ENCODE measurements at places on chromosomes 3 and 15. TPM values are rescaled to one million over a fixed set of nuclear protein-coding genes. Genes with fewer than 3 reads are reported as not detected.

- DNase-seq, result no peak
These were observed 69.4 kb downstream of the SRGAP3 start for GRCh38 chr3:9179826-9180763.

DNA sequence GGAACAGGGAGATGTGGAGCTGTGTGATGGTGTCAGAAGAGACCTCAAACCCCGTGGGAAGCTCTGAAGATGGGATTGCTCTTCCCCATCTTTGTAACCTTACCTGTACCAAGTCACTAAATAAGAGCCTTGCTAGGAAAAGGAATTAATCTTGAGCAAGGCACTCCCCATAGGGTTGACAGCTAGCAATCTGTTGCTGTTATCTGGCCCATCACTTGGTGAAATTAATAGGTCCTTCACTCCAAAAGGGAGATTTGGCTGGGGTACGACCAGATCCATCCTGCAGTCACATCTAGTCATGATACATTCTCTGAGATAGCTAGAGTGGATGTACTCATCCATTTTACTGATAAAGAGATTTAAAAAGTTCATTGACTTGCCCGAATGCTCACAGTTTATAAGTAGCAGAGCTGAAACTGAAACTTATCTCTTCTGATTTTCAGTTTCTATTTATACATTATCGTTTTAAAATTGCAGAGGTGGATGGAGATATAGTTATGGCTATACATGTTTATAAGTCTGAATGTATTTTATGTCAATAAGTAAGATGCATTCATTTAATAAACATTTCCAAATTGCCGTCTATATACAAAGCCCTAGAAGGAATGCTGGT lies 299.1 kb upstream of the MCTP2 start:
- no peak for DNase-seq

DNA sequence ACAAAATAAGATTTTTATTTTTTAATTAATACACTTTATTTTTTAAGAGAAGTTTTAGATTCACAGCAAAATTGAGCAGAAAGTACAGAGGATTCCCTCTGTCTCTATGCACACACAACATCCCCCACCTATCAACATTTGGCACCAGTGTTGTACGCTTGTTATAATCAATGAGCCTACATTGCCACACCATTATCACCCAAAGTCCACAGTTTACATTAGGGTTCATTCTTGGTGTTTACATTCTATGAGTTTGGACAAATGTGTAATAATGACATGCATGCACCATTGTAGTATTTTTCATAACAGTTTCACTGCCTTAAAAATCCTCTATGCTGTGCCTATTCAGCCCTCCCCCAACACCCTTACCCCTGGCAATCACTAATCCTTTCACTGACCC lies 51.3 kb upstream of the TTBK2 start:
- DNase-seq, result no peak

DNA sequence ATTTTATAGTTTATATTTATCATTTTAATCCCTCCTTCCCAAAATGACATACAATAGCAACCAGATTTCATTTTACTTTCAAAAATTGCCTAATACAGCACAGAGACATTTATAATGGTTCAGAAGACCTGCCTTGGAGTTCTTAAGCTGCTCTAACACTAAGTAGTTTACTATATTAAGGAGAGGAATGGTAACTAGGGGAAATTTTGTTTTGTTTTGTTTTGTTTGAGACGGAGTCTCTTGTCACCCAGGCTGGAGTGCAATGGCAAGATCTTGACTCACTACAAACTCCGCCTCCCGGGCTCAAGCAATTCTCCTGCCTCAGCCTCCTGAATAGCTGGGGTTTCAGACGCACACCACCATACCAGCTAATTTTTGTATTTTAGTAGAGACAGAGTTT lies 22.8 kb upstream of the CCDC50 start:
- DNase-seq, result no peak

DNA sequence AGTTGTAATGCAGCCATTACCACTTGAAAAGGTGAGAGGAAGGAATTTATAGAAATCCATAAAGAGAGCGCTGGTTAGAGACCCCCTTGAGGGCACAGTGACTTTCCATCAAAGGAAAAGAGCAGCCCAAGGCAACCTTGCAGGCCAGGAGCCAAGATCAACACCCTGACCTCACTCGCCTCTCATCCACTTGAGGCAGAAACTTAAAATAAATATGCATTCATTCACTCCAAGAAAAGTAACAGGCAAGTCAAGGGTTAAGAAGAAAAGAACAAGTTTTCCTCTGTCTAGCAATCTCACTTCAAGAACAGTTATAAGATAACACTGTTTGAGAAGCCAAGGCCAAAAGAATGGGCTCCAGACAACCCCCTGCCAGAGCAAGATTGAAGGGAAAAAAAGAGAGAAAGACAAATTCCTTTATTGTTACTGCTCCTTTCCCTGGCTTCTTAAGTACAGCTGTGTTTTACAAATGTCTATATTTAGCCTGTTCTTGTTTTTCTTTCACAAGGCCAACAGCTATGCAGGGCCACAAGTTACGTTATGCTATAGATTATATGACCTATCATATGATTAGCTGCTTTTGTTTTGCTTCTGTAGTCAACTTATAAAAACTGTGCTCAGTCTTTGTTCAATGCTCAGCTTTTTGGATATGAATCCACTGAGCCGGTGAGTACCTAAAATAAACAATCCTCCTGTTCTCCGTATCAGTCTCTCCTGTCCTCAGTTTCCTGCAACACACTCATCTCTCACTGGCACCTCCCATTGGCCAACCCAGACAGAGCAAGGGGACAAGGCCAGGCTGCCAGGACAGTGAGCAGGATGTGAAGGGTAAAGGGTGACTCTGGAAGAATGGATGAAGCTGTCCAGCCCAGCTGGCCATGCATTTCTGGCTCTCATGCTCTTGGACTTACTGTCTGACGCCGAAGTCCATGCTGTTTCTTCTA lies 15.8 kb upstream of the SSUH2 start:
- no peak for DNase-seq

DNA sequence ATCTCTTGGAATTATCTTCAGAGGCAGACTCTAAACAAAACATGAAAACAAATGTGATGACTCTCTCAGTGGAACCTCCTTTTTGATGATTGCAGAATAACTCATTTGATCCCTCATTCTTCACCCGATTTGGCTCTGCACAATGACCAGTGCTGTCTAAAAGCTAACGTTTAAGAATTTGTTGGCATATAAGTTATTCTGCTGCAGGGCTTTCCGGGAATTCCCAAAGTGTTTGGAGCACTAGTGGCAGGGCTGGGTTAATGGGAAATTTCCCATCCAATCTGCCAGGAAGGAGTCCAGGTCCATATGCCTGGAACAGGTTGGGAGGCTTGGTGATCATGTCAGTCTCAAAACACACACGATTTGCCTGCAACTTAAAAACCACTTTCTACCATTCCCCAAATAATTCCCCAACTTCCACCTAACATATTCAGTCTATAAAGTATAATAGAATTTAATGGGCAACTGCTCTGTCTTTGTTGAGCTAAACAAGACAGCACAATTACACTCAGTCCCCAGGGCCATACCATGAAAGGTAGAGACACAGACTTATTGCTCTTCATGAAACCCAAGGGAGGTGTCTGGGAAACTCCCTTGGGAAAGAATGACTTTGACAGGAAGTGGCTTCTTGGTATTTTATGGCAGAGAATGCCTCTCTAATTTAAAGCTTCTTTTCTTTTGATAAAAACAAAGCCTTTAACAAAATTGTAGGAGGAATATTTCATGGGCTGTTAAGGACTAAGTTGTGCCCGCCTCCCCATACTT lies 38.0 kb downstream of the ARRDC4 start:
- no peak for DNase-seq

GRCh38 chr3:63900459-63900858 lies 11.7 kb downstream of the SCAANT1 start:
- no peak for DNase-seq

GRCh38 chr3:188319569-188319968 lies 165.6 kb downstream of the LPP start:
- no peak for DNase-seq

- DNase-seq, result no peak
These were observed 253 bp downstream of the IFT80 start for GRCh38 chr3:160398820-160399124.

DNA sequence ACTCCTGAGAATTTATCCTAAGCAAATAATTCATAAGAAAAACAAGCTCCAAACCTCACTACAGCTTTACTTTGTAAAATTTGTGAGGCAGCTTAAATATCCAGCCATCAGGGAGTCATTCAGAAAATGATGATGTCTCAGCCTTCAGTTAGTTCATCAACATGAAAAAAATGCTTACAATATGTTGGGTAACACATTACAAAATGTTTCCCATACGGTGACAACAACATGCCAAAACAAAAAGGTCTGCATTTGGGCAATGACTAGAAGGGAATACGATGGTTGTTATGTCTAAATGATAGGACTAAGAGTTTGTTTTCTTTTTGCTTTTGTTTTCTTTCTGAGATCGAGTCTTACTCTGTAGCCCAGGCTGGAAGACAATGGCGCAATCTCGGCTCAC lies 47.0 kb upstream of the CFAP161 start:
- DNase-seq, result no peak

GRCh38 chr3:107994956-107995715 lies 95.7 kb downstream of the CD47 start:
- DNase-seq, result no peak

DNA sequence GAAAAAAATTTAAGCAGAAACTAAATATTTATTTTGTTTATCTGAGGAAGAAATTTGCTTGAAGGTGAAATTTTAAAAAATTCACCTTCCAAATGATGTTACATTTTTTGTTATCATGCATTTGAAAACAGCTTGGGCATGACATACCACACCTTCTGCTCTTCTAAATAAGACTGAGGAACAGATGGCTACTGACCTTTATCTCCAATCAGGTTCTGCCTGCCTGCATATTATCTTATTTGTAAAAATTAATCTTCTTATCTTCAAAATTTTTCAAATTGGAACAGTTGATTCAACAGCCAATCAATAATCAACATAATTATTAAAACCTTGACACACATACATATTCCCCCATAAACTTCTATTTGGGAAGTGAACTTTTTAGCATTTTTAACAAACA lies 641.8 kb upstream of the ZNF385D start:
- no peak for DNase-seq

- DNase-seq, result no peak
These were observed 53.4 kb downstream of the SRGAP3 start for GRCh38 chr3:9196020-9196419.

DNA sequence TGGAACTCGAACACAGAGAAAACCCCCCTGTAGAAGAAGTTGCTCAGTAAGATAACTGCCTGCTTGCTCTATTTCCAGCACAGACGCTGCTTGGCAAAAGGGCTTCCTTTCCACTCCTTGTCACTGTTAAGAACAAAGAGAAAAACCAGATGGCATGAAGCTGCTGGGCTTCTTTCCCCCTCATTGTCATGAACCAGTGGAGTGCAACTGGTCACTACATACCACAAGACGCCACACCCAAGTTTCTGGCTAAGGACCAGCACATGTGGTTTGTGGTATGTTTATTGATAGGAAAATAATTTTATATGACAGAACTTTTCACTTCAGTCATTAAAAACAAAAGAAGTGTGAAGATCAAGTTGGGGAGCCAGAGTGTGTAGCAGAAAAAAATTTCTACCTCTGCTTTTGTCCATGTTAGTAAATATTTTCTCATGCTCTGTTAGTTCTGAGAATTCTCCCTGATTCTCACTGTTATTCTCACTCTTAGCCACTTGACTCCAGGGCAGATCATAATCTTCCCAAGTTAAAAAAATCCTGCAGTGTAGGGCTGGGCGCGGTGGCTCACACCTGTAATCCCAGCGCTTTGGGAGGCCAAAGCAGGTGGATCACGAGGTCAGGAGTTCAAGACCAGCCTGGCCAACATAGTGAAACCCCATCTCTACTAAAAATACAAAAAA lies 37.9 kb downstream of the CLK3 start:
- peak; percentile 55 for DNase-seq

- no peak for DNase-seq
These were observed 71.9 kb downstream of the DCUN1D1 start for GRCh38 chr3:182908471-182908870.

DNA sequence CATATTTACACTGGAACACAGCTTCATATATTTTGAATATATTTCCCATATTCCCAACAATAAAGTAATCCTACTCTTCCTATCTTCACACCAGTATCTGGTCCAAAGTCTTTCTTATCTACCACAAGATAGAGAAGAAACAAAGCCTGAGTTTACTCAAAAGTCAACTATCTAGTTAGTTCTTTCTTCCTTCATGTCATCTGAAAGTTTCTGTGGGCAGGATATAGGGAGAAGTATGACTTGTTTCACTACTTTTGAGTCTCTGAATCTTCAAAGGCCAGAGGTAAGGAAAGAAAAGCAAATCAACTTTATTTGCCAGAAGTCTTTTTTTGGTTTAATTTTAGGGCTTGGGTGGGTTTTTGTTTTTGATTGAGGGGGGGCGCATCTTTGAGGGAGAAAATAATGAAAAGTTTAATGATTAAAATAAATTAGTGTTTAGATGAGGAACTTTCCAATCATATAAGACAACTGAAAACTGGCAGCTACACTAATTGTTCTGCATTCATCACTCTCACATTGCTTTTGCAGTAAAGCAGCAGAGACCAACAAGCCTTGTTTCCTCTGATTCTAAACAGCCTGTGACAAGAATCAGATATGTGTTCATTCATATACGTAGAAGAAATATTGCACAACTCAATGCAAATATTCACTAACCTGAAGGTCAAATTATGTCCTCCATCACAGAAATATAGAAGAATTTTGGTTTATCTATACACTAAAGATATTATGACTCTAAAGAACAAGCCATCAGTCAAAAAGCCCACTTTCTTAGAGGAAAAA lies 421.4 kb downstream of the SHQ1 start:
- DNase-seq, result no peak

GRCh38 chr3:30608598-30608947 lies 2.2 kb downstream of the TGFBR2 start:
- DNase-seq, result no peak

DNA sequence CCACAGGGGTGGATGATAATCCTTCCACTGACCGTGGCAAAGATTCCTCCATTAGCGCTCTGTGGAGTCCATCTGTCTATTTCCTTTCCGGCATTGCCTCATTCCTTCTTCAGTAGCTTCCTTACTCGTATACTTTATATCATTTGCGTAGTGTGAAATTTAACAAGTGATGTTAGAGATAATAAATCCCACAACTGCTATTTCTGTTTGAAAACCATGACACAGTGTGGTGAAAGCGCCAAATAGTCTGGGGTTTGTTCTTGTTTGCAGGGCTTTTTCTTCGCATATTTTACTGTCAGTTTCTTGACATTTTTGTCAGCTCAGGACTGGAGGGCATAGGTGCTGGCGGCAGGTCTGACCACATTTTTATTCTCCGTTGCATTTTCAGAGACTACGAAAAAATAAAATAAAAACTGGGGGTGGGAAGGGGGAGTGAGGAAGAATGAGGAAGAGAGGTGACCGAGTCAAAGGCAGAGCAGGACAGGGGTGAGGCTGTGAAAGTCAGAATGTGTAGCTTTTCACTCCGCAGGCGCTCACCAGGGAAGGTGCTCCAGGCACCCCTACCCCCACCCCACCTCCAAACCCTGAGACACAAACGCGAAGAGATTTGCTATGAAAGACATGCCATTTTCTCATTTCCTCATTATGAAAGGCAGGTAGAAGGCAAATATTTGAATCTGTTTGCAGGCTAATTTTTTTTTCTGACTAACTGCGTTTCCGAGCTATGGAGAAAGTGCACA lies 965.0 kb downstream of the MCTP2 start:
- peak; percentile 9 for DNase-seq

Gene SECISBP2L
- total RNA-seq, result 33.2 TPM

Gene GHRL
- total RNA-seq, result not detected

Gene TMEM108
- total RNA-seq, result not detected

Gene CCR8
- not detected for total RNA-seq

Gene FEZF2
- total RNA-seq, result not detected

Gene SEMA4B
- 70.7 TPM for total RNA-seq

Gene SAMMSON
- total RNA-seq, result not detected

Gene ADCY5
- total RNA-seq, result not detected

Gene CHRNA3
- total RNA-seq, result not detected

Gene SLC15A2
- 2.8 TPM for total RNA-seq

Data from PC-9 (cell line).